Cardiac muscle cell (in vitro differentiated cells and primary cell): ENCODE measurements at places on chromosomes 6 and 20.

DNA sequence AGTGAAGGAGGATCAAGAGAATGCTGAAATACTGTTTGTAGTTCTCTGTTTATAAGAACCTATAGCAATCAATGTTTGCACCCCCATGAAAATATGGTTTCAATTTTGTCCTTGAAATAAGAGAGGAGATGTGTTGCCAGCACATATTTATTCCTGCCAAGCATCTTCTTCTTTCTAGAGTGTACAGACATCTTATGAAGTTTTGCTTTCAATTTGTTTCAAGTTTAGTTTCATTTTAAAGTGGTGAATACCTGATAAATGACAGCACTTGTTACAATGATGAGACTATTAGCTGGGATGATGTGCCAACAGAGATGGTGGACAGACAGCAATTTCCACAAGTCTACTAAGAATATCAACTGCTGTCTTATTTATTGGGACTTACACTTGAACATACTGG, 39.2 kb upstream of the CENPW start:
- DNase-seq = no peak

GRCh38 chr6:16205377-16206144, 32.8 kb upstream of the GMPR start:
- peak; percentile 84 for DNase-seq

DNA sequence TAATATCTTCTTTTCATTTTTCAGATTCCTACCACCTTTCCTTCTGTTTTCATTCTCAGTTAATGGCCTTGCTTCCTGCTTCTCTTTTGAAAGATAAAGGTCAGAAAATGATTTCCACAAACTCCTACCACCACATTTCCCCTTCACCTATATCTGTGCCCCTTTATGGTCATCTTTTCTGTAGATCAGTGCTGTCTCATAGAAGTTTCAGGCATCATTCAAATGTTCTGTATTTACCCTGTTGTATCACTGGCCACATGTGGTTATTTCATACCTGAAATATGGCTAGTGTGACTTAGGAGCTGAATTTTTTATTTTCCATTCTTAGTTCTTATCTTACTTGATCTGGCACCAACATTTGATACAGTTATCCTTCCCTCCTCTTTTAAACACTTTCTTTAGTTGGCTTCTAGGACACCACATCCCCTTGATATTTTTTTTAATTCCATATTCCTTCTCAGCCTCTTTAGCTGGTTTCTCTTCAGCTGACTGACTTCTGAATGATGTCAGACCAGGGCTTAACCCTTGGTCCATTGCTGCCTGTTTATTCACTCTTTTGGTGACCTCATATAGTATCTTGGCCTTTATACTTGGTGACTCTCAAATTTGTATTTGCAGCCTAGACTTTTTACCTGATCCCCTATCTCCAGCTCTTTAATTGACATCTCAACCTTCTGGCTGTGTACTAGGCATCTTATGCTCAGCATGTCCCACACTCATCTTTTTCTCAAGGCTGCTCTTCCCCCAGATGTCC, 81.0 kb downstream of the ATRN start:
- DNase-seq = no peak

DNA sequence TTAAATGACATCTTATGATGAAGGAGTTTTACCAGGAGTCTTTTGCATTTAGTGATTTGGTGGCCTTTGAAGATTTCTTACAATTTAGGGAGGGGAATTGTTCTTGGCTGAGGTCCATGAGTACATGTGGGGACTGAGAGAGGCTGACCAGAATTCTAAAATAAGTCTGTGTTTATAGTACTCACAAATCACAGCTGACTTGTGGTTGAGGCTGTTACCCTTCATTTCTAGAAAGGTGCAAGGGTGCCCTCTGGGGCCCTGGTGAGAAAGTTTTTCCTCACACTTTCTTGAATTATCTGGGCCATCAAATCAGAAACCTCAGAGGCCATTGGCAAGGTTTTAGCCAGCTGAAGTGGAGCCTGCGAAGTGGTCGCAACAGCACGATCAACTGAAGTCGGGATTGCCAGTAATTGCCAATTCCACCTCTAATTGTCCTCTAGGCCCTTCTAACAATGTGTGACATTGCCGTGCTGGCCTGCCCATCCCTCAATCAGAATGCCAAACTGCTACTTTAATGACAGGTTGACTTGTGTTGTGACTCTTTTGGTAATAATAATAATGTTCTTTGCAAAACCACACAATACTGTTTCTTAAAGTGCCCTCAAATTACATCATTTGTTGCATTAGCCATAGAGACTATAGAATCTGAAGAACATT, 221.6 kb downstream of the OGFRL1 start:
- DNase-seq = no peak

- DNase-seq = peak; percentile 84
Observed at GRCh38 chr6:125598422-125598821, 151.0 kb upstream of the HEY2 start.

DNA sequence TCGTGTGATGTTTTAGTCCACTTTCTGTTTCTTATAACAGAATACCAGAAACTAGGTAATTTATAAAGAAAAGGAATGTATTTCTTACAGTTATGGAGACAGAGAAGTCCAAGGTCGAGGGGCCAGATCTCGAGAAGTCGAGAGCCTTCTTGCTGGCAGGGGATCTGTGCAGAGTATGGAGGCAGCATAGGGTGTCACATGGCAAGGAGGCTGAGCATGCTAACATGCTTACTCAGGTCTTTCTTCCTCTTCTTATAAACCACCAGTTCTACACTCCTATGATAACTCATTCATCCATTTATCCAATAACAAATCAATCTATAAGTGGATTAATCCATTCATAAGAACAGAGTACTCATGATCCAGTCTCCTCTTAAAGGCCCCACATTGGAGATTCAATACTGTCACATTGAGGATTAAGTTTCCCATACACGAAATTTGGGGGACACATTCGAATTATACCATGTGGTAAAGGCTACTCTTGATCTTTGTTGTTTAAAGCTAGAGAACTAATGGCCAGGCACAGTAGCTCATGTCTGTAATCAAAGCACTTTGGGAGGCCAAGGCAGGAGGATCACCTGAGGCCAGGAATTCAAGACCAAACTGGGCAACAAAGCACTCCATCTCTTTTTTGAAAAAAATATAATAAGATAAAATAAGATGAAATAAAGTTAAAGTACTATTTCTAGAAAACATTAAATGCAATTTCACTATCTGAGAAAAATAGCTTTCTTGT, 2.1 kb downstream of the GOPC start:
- peak; percentile 11 for DNase-seq

DNA sequence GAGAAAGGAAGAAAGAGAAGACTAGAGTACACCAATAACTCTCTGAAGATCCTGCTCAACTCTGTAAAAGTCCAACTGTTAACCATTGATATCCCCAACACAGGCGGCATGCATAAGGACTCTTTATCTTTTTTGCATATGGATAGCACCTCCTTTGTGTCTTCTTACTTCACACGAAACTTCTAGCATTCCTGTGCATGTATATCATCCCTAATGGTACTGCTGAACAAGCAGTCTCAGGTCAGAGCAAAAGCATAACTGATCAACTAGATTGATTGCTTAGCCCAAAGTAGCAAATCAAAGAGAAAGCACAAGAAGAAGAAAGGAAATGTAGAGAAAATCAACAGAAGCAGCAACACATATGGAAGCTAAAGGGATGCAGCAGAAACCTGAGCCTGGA, 234.4 kb downstream of the SYNE1 start:
- DNase-seq = no peak

- DNase-seq = peak; percentile 40
Observed at GRCh38 chr6:146433881-146434731, 109.5 kb upstream of the RAB32 start.

GRCh38 chr6:164164876-164165275, 750.4 kb downstream of the QKI start:
- DNase-seq = no peak

GRCh38 chr6:66361886-66362285, 654.9 kb upstream of the EYS start:
- no peak for DNase-seq

GRCh38 chr6:129508477-129509145, 201.4 kb downstream of the ARHGAP18 start:
- no peak for DNase-seq

DNA sequence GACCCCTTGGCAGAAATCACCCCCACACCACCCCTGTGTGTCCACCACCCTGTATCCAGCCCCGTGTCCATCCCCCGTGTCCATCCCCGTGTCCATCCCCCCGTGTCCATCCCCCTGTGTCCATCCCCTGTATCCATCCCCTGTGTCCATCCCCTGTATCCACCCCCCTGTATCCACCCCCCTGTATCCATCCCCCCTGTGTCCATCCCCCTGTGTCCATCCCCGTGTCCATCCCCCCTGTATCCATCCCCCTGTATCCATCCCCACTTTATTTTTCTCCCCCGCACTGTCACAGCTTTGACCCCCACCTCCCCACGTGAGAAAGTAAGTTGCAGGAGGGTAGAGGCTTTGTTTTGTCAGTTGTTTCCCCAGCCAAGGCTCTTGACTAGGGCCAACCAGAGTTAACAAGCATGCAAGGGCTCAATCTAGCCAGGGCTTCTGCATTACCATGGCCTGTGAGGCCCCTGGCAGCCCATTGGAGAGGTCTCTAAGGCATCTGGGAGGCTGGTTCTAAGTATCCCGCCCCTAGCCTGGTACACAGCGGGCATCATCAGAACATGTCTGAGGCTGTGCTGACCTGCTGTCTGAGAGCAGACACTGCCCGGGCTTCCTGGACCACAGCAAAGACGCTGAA, 18.1 kb upstream of the SIRPA start:
- DNase-seq = no peak

DNA sequence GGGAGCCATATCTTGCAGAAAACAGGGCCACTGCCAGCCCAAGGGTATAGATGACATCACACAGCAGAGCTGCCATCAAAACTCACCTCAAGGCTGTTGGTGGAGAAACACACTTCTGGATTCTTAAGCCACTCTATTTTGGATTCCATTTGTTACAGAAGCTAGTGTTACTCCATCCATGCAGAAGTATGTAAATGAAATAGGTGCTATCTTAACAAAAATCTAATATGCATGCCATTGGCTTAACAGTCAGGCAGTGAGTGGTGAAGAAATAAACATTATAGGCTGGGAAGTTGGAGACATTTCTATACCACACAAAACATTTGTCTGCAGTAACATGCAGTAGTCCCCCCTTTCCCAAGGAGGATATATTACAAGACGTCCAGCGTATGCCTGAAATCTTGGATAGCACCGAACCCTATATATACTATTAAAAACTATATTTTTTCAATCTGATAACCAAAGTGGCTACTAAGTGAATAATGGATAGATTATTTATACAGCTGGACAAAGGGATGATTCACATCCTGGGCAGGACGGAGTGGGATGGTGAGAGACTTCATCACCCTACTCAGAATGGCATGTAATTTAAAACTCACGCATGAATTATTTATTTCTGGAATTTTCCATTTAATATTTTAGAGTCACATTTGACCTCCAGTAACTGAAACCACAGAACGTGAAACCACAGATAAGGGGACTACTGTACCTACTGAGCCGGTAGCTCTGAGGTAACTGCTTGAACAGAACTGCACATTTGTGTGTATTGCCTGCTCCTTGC, 160.0 kb upstream of the PLN start:
- no peak for DNase-seq

- DNase-seq = peak; percentile 14
Observed at GRCh38 chr20:12255461-12255970, 337.8 kb downstream of the BTBD3 start.

GRCh38 chr6:4441981-4442434, 306.6 kb upstream of the ECI2 start:
- no peak for DNase-seq

DNA sequence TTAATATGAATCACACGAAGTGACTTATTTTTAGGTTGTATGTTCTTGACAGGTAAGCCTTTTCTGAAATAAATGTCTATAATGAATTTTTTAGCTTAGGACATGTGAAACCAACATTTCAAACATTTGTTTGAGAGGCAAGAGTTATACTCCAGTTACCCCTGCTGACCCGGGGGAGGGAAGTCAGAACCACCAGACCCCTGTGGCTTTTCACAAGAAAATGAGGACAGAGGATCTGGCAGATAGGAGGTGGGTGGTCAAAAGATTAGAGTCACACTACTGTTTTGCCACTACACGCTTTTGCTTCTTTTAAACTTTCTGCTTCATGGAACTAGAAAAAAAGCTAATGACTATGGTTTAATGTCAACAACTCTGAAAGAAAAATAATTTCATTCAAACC, 27.5 kb upstream of the ADGRF4 start:
- no peak for DNase-seq

DNA sequence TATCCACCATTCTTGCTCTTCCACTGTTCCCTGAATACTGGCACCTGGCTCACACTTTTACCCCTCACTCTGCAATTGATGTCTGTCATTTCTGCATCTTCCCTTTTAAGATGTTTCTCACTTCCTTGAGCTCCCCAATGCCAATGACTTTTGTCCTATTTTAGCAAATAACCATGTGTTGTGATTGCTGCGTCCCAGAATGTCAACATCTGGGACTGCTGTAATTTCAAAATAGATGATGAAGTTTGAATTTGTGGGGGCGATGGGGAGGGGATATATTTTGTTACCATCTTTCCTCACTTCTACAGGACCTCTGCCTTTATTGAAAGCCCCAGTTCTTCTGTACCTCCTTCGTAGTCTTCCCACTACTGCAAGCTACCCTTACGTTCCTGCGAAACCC, 40.0 kb upstream of the ADGRF5 start:
- no peak for DNase-seq

DNA sequence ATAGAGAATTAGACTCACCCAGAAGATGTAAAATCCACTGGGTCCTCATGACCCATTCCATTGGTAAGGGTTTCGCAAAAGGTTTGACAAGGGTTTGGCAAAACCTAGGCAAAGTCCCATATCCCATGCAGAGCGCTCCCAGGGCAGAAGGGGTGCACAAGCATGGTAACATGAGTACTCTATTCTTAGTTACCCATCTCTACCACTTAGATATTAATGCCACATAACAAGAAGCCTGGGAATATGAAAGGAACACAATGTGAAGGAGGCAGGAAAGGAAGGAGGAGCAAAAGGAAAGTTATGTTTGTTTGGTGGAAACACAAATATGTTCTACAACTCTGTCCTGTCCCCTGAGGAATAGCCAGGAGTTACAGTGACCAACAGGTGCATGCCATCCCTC, 163.1 kb downstream of the FAXC start:
- no peak for DNase-seq

- peak; percentile 42 for DNase-seq
Observed at GRCh38 chr6:155066361-155066760, 71.2 kb downstream of the TIAM2 start.
